Activated CD4-positive, alpha-beta T cell treated with anti-CD3 and anti-CD28 coated beads, Interleukin-2, Interleukin-6, amounts not matched to agents 100 ng/mL and 50 ng/mL, durations not matched to agents 16 hours and 8 hours (primary cell): ENCODE measurements at places on chromosomes 3 and 15.
A peak's percentile ranks its signal among the peaks of the same experiment; 100 is the strongest.

DNA sequence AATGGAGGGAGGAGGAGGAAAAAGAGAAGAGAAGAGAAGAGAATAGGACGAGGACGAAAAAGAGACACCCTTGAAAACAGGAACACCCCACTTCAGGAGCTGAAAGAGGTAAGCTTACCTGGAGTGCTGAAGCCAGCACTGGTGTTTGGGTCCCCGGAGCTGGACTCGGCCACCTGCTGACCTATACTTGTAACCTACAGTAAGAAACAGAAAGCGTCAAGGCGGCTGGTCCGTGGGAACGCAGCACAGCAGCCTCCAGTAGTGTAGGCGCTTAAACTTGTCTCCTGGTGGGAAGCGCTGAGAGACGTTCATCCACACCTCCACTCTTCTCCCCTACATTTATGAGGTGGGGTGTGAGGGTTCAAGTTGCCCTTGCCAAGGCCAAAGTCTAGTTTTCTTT is 141.0 kb downstream of the NSMCE3 start:
- no peak for DNase-seq

DNA sequence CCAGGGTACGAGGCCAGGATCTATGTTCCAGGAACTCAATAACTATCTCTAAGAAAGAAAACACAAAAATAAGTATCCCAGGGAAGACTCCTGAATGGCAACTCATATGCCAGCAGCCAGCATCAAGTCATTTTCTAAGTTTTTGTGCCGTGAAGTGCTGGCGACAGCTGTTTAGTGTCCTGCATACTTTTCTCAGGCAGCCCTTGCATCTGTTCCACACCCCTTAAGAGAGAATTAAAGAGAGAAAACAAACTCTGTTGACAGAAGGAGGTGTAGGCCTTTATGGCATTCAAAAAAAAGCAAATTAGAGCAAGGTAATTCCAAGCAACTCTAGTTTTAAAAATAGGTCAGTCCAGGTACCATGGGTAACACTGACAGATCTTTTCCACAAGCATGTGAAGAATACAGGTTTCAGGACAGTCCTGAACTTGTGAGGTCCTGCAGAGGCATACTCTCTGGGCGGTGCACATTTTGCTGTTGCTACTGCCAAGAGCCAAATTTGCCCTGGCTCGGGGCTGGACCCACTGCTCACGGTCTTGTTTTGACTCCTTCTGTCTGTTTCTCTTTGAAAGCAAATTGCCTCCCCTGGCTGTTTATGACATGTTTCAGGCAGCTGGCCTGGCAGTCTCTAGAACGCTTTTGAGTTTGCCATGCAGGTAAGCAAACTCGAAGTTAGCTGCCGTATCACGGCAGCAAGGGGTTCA is 252.1 kb upstream of the ADAMTS9 start:
- no peak for DNase-seq

GRCh38 chr15:63474810-63475316 is 29.5 kb upstream of the USP3 start:
- no peak for DNase-seq

- DNase-seq = no peak
These were observed 88.2 kb downstream of the PTPRG start for GRCh38 chr3:61649381-61650170.

DNA sequence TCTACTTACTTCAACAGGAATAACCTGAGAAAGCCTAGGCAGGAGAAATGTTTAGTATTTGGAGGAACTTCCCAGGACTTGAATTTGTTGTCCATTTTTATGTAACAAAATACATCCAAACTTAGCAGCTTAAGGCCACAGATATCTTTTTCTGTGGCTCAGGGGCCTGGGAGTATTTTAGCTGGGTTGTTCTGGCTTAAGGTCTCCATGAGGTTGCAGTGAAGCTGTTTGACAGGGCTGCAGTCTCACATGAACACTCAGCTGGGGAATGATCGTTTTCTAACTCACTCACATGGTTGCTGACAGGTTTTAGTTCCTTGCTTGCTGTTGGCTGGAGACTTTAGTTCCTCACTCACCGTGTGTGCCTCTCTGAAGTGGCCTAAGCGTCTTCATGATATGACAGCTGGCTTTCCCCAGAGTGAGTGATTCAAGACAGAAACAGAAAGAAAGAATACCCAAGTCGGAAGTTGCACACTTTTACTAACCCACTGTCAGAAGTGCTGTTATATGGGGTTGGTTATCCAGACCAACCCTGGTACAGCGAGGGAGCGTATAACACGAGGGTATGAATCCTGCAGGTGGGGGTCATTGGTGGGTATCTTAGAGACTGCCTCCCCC is 229.7 kb upstream of the TBL1XR1 start:
- peak; percentile 92 for DNase-seq

- no peak for DNase-seq
These were observed 428.2 kb upstream of the RGMA start for GRCh38 chr15:93517176-93517575.

DNA sequence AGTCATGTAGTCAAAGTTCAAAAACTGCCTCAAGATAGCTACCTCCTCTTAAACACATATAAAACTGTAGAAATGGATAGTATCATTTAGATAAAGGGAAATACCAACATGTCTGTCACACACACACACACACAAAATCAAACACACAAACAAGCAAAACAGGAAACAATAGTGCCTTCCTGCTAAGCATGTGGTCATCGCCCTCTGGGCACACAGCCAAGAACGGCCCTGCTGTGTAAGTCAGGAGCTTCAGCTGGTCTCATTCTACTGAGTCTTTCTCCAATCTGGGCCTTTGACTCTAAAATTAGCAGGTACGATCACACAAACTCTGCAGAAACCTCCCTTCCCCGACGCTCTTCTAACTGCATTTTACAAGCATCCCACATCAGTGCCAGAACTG is 272.2 kb upstream of the CHRNA7 start:
- no peak for DNase-seq

DNA sequence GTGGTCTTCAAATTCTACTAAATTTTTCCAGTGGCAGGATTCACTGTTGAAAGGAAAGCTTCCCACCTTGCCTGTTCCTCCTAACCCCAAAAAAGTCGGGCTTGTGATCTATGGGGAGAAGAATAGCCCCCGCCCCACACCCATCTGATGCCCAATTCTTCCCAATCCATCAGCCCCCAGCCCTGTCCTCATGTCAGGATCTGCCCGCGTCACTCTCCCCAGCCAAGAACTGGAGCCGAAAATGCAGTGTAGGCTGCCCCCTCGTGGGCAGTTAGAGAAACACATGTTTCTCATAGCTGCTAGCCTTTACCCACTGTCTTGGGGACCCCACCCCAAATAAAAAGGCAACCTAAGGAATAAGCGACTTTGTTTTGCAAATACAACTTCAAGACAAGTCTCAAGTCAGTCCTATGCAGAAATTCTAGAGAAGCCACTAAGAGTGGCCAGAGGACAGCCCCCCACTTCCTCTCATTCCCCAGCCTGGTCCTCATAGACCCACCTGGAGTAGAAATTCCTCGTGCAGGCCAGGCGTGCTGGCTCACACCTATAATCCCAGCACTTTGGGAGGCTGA is 13.0 kb upstream of the CSK start:
- peak; percentile 80 for DNase-seq

DNA sequence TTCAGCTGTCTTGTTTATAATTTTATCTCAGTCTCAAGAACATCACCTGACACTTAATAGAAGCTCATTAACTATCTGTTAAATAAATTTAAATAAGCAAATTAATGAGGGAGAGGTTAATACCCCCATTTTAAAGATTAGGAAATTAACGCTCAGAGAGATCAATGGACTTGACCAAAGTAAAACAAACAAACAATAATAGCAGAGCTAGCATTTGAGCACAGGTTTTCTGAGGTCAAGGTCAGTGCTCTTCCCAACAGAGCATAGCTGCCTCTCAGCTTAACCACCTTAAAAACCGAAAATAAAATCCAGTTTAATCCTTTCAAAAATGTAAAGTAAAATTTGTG is 196.6 kb upstream of the BCL6 start:
- DNase-seq = no peak
